A549 treated with ZK216348 at 1 μM for 4 hours (cell line): ENCODE measurements at places on chromosomes 12 and 14. TPM values are rescaled to one million over a fixed set of nuclear protein-coding genes. Genes with fewer than 3 reads are reported as not detected.

Gene SLC25A47
- not detected in 5 replicates for total RNA-seq

Gene LYZ
- 0.34 to 2.5 TPM (median 1.7 TPM) in 4 of 5 replicates, not detected in the other for total RNA-seq

Gene IL31
- total RNA-seq, result not detected in 5 replicates

Gene OR8S1
- total RNA-seq, result not detected in 5 replicates

Gene RPGRIP1
- 0.16 to 0.74 TPM (median 0.37 TPM) in 4 of 5 replicates, not detected in the other for total RNA-seq

Gene PMCH
- total RNA-seq, result not detected in 5 replicates

Gene LGALS3
- 141 to 205 TPM (median 164 TPM) in 5 replicates for total RNA-seq

Gene TAS2R8
- total RNA-seq, result not detected in 5 replicates

Gene EID3
- 6.3 to 9.3 TPM (median 7.0 TPM) in 5 replicates for total RNA-seq

Gene HOXC12
- total RNA-seq, result not detected in 5 replicates

Gene GPR135
- 0.70 to 1.0 TPM (median 1.0 TPM) in 5 replicates for total RNA-seq

Gene PSMB5
- total RNA-seq, result 269 to 342 TPM (median 304 TPM) in 5 replicates

Gene SLC6A12
- total RNA-seq, result 0.50 to 1.5 TPM (median 0.55 TPM) in 5 replicates

Gene IGF1
- total RNA-seq, result not detected in 5 replicates

Gene AGAP2
- total RNA-seq, result 0.08 to 0.48 TPM (median 0.12 TPM) in 5 replicates

Gene HCAR3
- 0.06 to 0.14 TPM (median 0.11 TPM) in 3 of 5 replicates, not detected in the others for total RNA-seq
